Umbilical cord (tissue), 2 donors: ENCODE measurements at places on chromosomes 2 and 18. TPM values are rescaled to one million over a fixed set of nuclear protein-coding genes. Genes with fewer than 3 reads are reported as not detected.
A peak's percentile ranks its signal among the peaks of the same experiment; 100 is the strongest.

The ZCCHC2 gene
- 7.2 TPM for total RNA-seq

The KATNAL2 gene
- 2.9 TPM for total RNA-seq

DNA sequence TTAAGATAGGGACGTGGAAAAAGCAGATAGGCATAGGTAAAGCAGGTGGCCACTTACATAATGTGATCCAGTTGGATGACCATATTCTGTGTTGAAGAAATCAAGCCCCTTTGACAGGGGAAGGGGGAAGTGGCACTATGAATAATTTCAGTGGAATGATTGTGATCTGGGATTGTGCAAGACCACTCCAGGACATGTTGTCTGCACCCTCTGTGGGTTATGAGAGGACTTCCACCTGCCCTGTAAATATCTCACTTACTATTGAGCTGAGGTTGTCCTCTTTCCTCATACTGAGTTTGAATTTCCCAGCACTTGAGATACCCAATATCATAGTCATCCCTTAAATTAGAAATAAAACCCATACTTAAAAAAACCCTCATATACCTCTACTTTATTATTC lies 220.7 kb downstream of the IRS1 start:
- no peak for DNase-seq

DNA sequence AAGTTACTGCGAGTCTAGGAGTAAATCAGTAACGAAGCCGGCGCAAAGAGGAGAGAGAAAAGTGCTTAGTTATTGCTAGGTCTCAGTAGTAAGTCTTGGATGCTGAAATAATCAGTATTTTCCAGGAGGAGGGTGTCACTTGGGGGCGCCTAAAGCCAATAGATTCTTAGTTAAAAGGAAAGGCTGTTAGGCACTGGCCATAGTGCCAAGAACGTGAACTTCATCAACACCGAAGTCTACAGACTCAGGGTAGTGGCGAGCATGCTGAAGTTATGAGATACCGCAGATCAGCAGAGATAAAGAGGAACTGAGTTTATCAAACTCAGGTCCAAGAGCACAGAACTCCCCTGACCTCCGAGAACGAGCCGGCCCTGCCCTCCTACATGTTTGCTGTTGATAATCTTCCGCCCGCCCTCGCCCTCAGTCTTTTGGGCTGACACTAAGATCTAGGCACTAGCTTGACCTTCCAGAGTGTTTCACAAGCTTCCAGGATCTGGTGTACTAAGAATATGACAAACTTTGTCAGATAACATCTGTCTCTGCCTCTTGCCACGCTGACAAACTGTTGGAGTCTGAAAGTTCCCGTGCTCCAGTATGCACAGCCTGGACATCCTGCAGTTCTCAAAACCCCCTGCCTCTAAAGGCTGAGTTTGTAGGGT lies 49.2 kb downstream of the CYB5A start:
- peak; percentile 47 for DNase-seq

GRCh38 chr2:110708455-110708854 lies 23.9 kb upstream of the ACOXL start:
- no peak for DNase-seq

- no peak for DNase-seq
Observed at GRCh38 chr2:237791977-237792727, 6.4 kb upstream of the RBM44 start.

- DNase-seq: no peak
Observed at GRCh38 chr2:173019755-173020154, 55.9 kb upstream of the MAP3K20 start.
